Temporal lobe (tissue), 4 donors: ENCODE measurements at places on chromosomes 4 and X. TPM values are rescaled to one million over a fixed set of nuclear protein-coding genes. Genes with fewer than 3 reads are reported as not detected.

The FRG1 gene
- total RNA-seq: 22.4 TPM

The APLN gene
- total RNA-seq: 4.2 TPM

The EMCN gene
- 2.5 TPM for total RNA-seq

The DCX gene
- 461 TPM for total RNA-seq

The SOD3 gene
- total RNA-seq: under 0.01 TPM

The EVC gene
- total RNA-seq: 4.4 TPM

The NIPAL1 gene
- total RNA-seq: 2.0 TPM

The MAP7D2 gene
- total RNA-seq: 9.3 TPM

The KDR gene
- 16.5 TPM for total RNA-seq

The ARFIP1 gene
- 35.4 TPM for total RNA-seq

The FAM13A gene
- 53.6 TPM for total RNA-seq

The NAP1L3 gene
- 100 TPM for total RNA-seq

The UGT8 gene
- 4.9 TPM for total RNA-seq

The MMRN1 gene
- 2.7 TPM for total RNA-seq

The TCEAL2 gene
- 26.6 TPM for total RNA-seq

The WNK3 gene
- total RNA-seq: 48.2 TPM

The PHEX gene
- total RNA-seq: 0.98 TPM

The STK32B gene
- total RNA-seq: 53.6 TPM

The MGST2 gene
- 4.2 TPM for total RNA-seq

The ART3 gene
- total RNA-seq: 2.7 TPM

The GDPD2 gene
- 3.9 TPM for total RNA-seq

The CXorf65 gene
- not detected for total RNA-seq

The TMEM271 gene
- total RNA-seq: 11.6 TPM

The CSN1S1 gene
- total RNA-seq: not detected

The GYPA gene
- 1.7 TPM for total RNA-seq

The FOXR2 gene
- not detected for total RNA-seq

The NKX3-2 gene
- total RNA-seq: under 0.01 TPM

The BEX3 gene
- 182 TPM for total RNA-seq

The SYN1 gene
- total RNA-seq: 20.2 TPM

The CWH43 gene
- total RNA-seq: not detected

The SNCA gene
- total RNA-seq: 60.5 TPM

The IQCM gene
- not detected for total RNA-seq

The ARAP2 gene
- 55.1 TPM for total RNA-seq

The F9 gene
- not detected for total RNA-seq

The TLR10 gene
- total RNA-seq: 0.74 TPM

The ADAMTS3 gene
- 14.8 TPM for total RNA-seq

The IL2 gene
- total RNA-seq: not detected

The CSAG3 gene
- not detected for total RNA-seq

The PFKFB1 gene
- total RNA-seq: 0.25 TPM

The PAGE2B gene
- total RNA-seq: not detected

The ZNF718 gene
- total RNA-seq: 36.4 TPM

The CCSER1 gene
- total RNA-seq: 122 TPM

The XAGE1A gene
- not detected for total RNA-seq

The STOX2 gene
- total RNA-seq: 34.7 TPM

The SLC25A6 gene
- 86.3 TPM for total RNA-seq

The HELT gene
- total RNA-seq: not detected

The SPANXB1 gene
- total RNA-seq: not detected

The SLC10A4 gene
- total RNA-seq: 5.2 TPM

The CHRDL1 gene
- 38.6 TPM for total RNA-seq

The PRRG3 gene
- total RNA-seq: 6.1 TPM

The NDST4 gene
- total RNA-seq: 2.0 TPM

The PCGF3 gene
- total RNA-seq: 54.6 TPM

The PROM1 gene
- 107 TPM for total RNA-seq

The MYOZ2 gene
- total RNA-seq: under 0.01 TPM

The TDO2 gene
- total RNA-seq: not detected

The VEGFC gene
- 2.2 TPM for total RNA-seq

The XK gene
- total RNA-seq: 3.0 TPM

The TADA2B gene
- total RNA-seq: 17.0 TPM

The SLC9B1 gene
- total RNA-seq: 6.4 TPM
